ENCODE measurements at places on chromosomes 12 and 14.

- no peak for DNase-seq
Measured at GRCh38 chr12:75921622-75922289, 109.8 kb downstream of the PHLDA1 start.

DNA sequence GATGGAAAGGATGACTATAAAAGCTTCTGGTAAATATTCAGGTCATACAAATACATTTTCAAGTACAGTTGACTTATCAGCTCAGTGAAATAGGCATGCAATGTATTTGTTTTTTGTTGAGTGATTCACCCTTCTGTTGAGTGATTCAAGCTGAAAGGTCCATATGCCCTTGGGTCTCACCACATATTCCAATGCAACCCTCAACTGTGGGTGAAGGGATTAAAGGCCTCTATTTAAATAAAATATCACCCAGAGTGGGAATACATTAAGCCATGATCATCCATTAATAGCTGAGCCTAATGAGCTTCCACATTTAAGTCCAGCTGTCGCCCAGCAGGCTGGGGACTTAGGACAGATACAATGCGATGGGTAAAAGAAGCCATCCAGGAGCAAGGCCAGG is 120.2 kb downstream of the CRACR2A start:
- no peak for DNase-seq

DNA sequence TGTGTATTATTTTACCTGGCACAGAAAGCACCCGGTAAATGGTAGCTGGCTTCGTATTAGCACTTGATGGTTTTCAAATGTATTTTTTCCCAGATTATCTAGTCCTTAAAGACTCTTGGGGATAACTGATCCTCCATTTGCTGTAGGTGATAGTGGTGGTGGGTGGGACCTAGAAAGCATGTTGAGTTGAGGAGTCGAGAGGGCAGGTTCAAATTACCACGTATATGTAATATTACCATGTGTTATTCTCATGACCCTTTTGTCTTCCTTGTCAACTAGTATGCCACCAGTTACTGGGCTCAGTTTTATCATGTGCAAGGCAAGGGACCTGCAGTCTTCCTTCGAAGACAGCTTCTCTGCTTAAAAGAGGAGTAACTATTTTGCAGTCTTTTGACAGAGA is 1.8 kb downstream of the GLRX5 start:
- DNase-seq = no peak

GRCh38 chr12:68587448-68587873 is 23.2 kb upstream of the RAP1B start:
- DNase-seq = no peak

- no peak for DNase-seq
Measured at GRCh38 chr12:109881752-109882151, 1.4 kb upstream of the GLTP start.

Data from left ventricle myocardium inferior (tissue), 1 donor.